ENCODE measurements at places on chromosomes 3 and 15.

GRCh38 chr3:27758083-27758482 lies 36.0 kb upstream of the EOMES start:
- DNase-seq, result no peak

DNA sequence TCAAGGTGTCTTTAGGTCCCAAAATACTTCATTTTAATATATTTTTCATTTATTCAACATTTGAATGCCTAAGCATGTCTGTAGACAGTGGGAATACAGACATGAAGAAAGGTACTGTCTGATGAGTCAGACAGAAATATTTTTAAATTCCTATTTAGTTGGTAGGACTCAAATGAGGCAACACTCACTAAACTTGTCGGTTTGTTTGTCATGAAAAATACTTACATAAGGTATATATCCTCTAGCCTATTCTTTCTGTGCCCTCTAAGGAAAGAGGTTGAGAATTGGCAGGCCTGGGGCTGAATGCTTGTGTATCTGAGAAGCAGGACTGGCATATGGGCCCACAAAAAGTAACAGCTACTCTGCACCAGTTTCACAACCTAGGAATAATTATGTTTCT lies 423.6 kb upstream of the MDFIC2 start:
- DNase-seq, result no peak

DNA sequence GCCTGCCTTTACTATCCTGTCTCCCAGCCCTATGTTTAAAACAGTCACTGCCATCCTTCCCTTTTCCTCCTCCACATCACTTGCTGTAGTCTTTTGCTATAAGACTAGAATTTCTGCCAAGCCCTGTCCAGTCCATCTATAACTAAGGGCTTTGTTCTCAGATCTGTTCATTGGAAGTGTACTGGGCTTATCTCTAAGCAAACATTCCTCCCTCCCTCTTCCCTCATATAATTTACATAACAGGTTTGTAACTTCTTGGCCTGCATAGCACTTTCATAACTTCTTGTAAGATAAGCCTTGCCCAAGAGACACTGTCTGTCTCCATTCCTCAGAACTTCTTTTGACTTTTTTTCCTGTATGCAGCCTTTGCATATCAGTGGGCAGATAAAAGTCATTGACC lies 16.7 kb downstream of the TPRG1 start:
- DNase-seq, result no peak

DNA sequence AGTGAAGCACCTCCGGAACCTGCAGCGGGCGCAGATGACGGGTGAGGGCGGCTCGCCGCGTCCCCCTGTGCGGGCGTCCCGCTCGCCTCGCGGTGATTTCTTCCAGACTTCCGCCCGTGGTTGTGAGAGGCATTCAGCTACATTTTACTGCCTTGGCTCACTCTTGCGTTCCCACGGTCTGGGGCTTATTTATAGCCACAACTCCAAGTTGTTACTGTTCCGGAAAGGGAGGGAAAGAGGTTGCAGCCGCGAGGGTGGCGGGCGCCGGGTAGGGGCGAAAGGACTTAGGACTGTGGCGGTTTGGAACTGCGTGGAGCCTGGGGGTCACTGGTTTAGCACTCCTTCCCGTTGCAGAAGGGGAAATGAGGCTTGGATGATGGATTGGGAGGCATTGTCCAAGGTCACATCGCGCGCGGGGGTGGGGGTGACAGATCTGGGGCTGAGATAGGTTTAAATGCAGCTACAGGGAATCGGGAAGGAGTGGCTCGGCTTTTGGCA lies 1.1 kb downstream of the HES1 start:
- no peak for DNase-seq

- no peak for DNase-seq
Observed at GRCh38 chr3:179503640-179504039, 52.4 kb upstream of the GNB4 start.

- DNase-seq, result no peak
Observed at GRCh38 chr3:176870451-176870850, 326.8 kb downstream of the TBL1XR1 start.

GRCh38 chr15:52124270-52124880 lies 11.8 kb upstream of the BCL2L10 start:
- DNase-seq, result no peak

DNA sequence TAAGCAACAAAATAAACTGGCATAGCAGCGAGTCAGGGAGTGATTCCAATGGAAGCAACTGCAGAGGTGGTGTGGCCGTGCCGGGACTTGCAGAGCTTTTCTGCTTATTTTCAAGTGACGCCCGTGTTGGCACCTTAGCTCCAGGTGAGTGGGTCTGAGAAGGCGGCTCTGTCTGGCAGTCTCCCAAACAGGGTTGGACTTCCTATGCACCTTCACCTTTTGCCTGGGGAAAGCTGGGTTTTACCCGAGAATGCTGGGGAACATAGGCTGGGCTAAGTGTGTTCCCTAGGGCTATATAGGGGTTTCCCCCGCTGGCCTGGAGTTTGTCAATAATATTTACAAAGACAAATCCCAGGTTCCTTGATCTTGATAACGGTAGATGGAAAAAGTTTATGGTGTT lies 179.9 kb upstream of the TBL1XR1 start:
- DNase-seq, result no peak

- no peak for DNase-seq
Observed at GRCh38 chr3:37956723-37957538, 33.7 kb upstream of the VILL start.

- DNase-seq, result no peak
Observed at GRCh38 chr3:58026598-58026997, 18.4 kb downstream of the FLNB start.

GRCh38 chr3:170356596-170357175 lies 829 bp upstream of the SKIL start:
- peak; percentile 51 for DNase-seq

- no peak for DNase-seq
Observed at GRCh38 chr3:98811048-98811447, 47.9 kb downstream of the ST3GAL6 start.

GRCh38 chr15:45521596-45522327 lies 793 bp downstream of the SLC30A4 start:
- no peak for DNase-seq

- DNase-seq, result no peak
Observed at GRCh38 chr3:106877627-106878026, 499.6 kb upstream of the CCDC54 start.

GRCh38 chr3:110344897-110345767 lies 726.5 kb upstream of the NECTIN3 start:
- no peak for DNase-seq

- DNase-seq, result peak; percentile 85
Observed at GRCh38 chr3:195892105-195893043, 16.0 kb downstream of the TNK2 start.

DNA sequence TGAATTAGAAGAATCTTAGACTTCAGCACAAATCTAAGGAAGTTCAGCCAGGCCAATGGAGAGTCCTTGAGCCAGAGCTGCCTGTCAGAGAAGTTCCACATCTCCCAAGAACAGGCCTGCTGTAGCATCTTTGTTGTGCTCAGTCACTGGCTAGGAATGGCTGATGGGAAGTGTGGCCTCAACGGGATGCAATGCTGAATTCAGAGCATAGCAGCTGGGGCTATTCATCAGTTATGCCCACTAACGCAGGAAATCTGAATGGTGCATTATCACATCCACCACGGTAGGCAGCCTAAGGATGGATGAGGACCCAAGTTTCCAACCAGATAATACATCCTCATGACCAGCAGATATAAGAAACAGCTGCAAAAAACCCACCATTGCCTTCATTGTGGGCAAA lies 3.2 kb upstream of the EIF1B start:
- no peak for DNase-seq

- no peak for DNase-seq
Observed at GRCh38 chr3:109081746-109082510, 36.0 kb downstream of the MORC1 start.

- no peak for DNase-seq
Observed at GRCh38 chr15:47813748-47814384, 96.6 kb downstream of the SEMA6D start.

GRCh38 chr15:90956274-90957030 lies 1.8 kb downstream of the RCCD1 start:
- DNase-seq, result peak; percentile 48

DNA sequence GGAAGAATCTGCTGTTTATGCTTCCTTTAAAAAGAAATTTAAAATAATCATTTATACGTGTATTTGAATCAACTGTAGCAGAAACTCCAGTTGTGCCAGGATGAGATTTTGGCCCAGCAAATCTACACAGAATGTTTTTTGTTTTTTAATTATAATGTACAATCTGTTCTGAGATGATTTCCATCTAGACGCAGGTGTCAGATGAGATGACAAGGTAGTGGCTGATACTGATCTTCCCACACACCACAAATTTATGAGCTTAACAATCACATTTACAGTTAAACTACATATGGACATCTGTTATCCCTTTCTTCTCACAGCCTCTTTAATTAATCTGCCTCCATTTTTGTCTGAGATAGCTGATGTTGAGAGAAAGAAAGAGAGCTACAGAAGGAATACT lies 23.6 kb downstream of the DCLK3 start:
- no peak for DNase-seq

- no peak for DNase-seq
Observed at GRCh38 chr3:12345584-12346494, 57.0 kb downstream of the PPARG start.

GRCh38 chr3:31391150-31391549 lies 141.6 kb upstream of the STT3B start:
- no peak for DNase-seq

- no peak for DNase-seq
Observed at GRCh38 chr3:171812811-171813210, 2.5 kb upstream of the PLD1 start.

- no peak for DNase-seq
Observed at GRCh38 chr3:46091741-46092701, 64.7 kb upstream of the XCR1 start.

DNA sequence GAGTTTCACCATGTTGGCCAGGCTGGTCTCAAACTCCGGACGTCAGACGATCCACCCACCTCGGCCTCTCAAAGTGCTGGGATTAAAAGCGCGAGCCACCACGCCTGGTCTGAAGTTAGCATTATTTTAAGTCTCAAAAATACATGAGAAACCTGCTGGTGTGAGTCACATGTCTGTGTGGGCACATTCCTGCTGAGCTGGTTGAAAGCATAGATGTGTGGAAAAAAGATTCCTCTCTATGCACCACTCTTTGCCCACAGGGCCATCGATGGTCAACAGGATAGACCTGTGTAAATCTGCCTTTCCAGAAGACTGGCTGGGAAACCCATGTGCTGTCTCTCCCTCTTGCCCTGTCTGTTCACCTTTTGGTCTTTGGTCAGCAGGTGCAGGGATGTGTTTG lies 63.5 kb downstream of the CHRD start:
- no peak for DNase-seq

GRCh38 chr3:175590745-175591144 lies 731.6 kb downstream of the NAALADL2 start:
- no peak for DNase-seq

- no peak for DNase-seq
Observed at GRCh38 chr3:81041331-81041730, 720.1 kb downstream of the GBE1 start.

DNA sequence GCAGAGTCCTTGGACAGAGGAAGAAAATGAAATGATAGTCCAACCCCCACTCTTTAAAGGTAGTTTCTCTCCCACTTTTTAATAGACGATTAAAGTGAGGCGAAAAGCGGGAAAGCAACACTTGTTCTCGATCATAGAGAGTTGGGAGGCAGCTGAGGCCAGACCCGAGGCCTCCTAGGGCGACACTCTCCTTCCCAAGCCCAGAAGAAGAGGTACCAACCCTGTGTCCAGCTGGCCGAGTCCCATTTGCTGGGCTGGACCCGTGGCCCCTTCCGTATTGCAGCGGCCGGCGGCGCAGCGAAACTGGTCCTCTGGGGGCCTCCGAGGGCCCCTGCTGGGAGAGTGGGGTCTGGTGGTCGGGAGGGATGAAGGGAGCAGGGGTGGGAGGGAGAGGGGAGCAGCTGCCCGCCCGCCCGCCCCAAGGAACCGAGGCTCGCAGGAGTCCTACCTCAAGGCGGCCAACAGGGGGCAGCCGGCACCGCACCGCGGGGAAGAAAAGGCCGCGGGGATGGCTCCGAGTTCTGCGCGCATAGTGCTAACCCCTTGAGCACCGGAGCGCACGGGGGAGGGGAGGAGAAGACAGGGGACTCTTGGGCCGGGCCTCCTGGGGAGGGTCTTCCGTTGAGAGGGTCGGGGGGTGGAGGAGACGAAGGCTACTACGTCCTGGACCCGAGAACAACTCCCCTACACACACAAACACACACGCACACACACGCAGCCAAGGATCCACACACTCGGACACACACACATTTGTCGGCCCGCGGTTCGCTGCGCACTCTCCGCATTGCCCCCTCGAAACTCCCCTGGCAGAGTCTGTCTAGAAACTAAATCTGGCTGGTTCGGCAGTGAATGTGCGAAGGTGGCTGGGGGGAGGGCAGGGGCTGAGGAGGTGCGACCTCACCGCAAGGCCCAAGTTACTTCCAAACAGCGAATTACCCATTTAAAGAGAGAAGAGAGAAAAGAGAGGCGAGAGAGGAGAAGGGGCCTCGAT lies 2.0 kb downstream of the WNT5A start:
- peak; percentile 24 for DNase-seq

GRCh38 chr15:87877114-87877810 lies 379.3 kb downstream of the NTRK3 start:
- no peak for DNase-seq

DNA sequence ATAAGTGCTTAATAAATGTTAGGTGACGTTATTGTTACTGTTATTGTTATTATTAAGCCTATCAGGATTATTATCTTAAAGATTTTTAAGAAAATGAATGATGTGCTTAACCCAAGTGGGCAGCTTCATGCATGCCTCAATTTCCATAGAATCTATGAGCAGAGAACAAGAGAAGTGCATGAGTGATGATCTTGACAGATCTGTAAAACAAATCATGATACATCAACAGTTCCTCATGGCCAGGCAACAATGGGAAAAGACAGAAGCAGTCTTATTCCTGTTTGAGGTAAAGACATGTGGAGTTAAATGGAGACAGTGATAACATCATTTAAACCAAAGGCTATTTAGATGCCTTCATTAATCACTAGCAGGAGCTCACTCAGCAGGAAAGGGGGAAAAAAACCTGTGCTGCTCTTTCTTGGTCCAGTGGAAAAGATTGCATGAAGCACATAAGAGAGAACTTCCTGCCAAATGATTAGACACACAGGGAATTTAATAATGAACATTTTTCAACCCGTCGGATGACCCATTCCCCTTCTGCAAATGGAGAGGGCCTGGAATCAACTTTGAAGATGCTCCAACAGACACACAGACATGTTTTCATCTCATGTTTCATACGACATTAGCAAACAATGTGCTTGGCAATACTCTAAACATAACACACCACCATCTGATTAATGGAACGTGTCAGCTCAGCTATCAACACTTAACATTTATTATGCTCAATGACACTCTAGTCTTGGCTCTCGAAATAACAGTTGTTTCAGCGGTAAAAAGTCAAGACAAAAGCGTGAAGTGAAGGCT lies 212.2 kb upstream of the LRRN1 start:
- DNase-seq, result no peak

- DNase-seq, result no peak
Observed at GRCh38 chr3:73582535-73582934, 42.2 kb downstream of the PDZRN3 start.

DNA sequence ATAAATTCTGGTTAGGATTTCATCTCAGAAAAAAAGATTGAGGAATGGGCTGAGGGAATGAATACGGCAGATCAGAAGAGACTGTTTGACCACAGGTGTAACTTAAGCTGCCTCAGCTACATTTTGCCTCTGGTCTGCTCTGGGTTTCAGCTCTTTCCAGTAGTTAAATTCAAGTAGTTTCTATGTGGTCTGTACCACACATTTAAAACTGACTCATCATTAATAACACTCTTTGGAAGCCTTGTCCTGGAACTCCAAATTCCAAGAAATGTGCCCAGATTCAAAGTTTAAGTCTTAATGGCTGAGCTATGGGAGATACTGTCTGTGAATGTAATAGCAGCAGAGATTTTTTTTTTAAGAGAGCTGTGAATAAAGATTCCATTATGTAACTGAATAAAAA lies 133.1 kb upstream of the IGSF10 start:
- no peak for DNase-seq

Data from NCI-H1092 (cell line).